ENCODE measurements at places on chromosomes 1 and 21.

DNA sequence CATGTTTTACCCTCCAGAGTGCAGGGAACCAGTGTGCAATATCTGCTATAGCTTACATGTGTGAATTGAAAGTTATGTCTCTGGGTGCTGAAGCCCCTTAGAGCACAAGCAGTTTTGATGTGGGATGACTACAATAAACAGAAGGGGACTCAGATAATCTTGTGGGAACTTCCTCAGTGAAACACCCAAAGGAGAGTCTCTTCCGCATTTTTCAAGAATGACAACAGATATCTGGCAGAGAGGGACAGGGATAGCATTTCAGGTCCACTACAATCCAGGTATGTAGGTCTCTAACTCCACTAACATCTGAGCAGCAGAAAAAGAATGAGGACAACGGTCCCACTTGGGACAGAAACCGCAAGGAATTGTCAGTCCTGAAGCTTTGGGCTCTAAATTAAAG is 67.6 kb upstream of the PDE4B start:
- no peak for DNase-seq

DNA sequence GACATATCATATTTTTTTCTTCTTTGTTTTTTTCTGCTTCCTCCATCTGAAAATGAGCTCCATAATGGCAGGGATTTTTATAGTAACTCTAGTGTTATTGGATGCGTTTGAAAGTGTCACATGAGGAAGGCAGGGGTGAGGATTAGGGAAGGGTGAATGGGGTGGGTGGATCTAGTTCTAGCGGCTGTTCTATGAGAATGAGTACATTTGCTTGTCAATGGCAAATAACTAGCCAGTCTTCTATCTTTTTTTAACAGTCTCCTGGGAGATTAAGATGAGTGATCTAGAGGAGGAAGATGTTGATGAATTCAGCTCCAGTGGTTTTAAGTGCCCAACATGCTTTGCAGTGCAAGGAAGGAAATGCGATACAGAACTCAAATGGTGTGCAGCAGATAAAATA is 5.8 kb downstream of the OR14I1 start:
- no peak for DNase-seq

DNA sequence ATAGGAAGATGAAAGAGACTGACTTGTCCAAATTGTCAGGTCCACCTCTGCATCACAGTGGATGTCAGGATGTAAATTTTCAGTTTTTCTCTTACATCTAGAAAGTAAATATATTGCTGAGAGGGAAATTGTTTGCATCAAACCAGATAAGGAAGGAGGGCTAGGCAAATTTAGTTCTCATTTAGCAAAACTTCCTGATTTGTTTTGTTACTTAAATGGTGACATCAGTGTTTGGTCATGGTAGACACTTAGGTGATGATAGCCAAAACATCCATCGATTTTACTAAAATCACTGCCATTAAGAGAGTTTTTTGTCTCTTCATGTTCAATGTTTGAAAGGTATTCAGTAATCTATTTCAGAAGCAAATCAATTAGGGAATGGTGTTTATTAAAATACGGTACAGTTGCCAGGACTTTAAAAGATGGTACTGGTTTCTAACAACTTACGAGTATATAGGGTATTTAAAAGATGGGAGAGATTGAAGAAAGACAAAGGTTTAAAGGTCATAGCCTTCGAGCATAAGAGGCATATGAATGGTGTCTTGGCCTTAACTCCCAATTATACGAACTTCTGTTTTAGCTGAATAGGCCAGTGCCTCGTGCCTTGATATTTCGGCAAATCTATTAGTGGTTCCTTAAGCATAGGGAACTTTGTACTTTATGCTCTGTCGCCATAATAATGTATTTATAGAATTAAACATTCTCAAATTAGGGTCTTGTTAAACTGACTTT is 3.0 kb downstream of the IER5 start:
- DNase-seq: no peak

DNA sequence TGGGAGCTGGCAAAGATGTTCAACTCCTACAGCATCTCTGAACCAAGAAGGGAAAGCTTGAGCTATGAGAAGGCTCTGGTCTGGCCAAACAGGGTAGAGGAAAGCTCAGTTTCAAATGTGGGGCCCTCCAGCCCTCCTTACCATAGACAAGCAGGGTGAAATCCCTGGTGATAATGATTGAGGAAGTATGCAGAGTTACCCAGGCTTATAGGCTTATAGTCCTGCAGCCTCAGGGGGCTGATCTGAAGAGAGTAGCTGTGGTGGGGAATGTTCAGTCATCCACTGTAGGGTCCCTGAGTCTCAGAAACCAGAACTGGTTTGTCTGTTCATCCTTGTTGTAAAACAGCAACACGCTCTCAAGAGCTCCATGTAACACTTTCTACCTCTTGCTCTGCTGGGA is 19.8 kb upstream of the LY9 start:
- no peak for DNase-seq
